Germinal center (tissue), 1 donor: ENCODE measurements at places on chromosomes 12 and 14.

DNA sequence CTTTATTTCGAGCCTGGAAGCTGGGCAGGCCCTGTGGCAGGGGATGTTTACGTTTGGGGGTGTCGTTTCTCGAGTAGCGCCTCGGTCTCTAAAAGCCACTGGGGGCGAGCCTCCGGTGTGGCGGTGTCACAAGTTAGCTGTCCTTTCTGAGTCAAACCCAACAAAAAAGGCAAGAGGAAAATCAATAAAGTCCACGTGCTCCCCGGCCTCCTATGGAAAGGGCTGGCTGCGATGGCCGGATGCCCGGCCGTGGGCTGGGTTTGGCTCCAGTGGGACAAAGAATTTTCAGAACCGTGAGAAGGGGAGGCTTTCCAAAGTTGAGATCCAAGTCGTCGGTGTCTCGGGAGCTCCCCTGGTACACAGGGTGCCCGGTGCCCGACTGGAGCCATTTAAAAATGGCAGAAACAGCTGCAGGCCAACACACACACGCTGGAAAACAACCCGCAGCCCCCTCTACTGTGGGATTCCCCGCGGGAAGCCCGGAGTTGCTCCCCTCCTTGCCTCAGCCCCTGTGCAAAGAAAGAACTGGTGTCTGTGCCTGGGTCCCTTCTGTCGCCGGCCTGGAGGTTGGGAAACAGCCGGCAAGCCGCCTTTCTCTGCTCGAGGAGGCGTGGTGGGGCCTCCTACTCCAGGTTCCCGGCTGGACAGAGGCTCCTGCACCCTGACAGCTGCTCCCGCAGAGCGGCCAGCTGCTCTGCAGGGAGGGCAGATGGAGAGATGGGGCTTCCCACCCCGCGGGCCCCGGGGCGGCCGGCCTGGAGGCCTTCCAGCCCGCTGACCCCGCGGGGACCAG, 1.9 kb downstream of the BCL7A start:
- peak; percentile 65 for DNase-seq

- no peak for DNase-seq
Measured at GRCh38 chr14:71824816-71825215, 107.4 kb upstream of the RGS6 start.

DNA sequence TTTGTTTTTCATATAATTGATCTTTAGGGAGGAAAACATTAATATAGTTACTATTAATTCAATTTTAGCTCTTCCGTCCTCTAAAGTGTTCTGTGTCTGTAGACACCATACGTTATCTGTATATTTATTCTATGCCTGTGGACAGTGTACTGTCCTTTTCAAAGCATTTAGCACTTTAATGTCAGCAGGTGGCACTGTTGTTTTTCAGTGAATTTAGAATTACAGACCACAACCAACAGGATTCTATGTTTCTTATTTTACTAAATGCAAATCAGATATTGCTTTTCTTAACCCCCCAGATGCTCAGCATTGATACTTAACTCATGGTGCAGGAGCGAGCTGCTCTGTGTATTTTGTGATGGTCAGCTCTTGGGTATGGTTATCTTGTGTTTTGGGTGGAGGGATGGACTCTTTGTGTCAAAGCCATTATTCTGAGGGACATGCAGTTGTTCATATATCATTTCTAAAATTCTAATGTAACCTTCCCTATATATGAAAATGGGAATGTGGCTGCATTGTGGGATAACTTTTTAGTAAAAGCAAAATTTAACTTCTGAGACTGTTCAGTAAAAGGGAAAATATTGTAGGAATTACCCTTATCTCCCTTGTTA, 65.2 kb downstream of the PAPOLA start:
- DNase-seq: no peak

DNA sequence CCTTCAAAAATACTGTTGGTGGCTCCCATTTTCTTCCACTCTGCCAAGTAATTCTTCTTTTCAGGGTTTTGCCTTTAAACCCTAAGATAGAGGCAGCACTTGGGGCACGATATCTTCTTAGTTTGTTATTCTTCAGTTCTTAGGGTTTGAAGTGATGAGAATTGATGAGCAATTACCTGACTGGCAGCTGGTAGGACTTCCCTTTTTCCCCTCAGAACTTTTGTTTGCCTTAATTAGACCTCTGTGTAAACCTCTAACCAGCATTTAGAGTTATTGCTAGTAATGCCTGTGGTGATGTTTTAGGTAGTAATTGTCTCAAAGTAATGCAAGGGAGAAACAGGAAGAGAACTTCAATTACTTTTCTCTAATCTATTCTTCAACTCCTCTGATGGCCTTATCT, 683.5 kb downstream of the RPL10L start:
- no peak for DNase-seq

DNA sequence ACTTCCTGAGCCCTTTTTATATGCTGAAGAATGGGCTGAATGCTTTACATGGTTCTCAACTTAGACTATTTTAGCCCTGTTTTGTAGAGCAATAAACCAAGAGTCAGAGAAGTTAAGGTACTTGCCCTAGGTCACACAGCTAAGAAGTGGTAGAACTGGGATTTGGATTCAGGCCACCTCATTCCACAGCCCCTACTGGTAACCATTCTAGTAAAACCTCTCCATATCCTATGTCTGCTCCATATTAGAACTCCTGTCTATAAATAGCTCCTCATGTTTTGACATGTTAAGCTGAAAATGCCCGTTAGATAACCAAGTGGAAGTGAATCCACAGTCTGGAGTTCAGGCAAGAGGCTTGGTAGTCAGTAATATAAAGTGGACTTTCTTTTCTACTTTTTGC, 111.6 kb downstream of the HECTD4 start:
- DNase-seq: no peak

- no peak for DNase-seq
Measured at GRCh38 chr14:96958057-96958456, 160.9 kb downstream of the VRK1 start.

DNA sequence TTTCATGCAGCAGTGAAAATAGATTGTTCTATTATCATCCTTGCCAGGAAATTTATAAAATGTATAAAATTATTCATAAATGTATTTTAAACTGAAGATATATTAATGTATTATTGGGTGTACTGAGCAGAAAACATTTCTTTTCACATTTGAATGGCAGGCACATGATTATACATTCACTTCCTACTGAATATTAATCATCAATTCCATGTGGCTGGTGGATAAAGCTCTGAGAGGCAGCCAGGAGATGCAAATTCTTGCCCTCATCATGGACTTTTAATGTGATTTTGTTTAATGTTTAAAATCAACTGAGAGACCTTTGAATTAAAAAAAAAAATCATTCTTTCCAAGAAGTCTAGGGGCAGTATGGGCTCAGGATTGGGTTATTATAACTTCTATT, 40.8 kb downstream of the ANO6 start:
- DNase-seq: no peak

DNA sequence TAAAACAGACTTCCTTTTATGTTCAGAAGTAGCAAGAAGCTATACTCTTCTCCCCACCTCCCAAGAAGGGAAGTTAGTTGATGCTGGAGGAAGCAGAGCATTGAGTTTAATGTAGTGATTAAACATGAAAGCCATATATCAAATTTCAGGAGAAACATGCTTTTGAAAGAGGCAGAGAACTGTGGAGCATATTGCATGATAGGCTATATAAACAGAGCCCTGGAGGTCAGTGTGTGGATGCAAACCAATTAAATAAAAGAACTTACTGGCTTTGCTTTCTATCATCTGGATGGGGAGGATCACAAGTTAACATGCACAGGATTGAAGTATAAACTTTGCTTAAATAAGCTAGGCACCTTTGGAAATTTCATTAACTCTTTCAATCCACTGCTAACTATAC, 94.1 kb downstream of the MSRB3 start:
- DNase-seq: no peak

DNA sequence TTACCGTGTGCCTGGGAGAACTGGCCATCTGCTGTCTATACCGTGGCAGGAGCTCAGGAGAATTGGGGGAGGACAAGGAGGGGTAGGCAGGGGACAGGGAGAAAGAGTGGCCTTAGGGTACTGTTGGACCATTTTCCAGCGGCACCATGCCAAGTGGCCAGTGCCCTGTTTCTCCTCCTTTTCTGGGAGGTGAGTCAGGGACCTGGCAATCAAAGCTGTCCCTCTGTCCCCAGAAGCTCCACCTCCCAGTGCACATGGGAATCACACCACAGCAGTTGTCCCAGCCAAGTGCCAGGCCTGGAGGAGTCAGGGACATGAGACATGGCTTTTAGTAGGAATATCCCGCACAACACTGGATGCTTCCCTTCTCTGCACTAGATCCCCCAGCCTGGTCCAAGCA, 118.0 kb downstream of the GCH1 start:
- no peak for DNase-seq

DNA sequence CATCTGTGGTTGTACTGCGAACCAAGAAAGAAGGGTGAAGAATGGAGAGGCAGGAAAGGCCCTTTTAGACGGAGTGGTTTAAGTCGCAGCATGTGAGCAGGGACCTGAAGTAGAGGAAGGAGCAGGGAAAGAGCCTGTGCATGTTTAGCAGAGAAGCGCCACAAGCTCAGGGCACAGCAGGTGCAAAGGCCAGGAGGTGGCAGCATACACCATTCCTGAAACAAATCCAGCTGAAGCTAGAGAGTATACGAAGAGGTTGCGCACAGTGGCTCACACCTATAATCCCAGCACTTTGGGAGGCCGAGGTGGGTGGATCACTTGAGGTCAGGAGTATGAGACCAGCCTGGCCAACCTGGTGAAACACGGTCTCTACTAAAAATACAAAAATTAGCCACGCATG, 49.9 kb downstream of the HELB start:
- DNase-seq: peak; percentile 33

GRCh38 chr14:63308723-63309317, 9.9 kb downstream of the GPHB5 start:
- peak; percentile 5 for DNase-seq

GRCh38 chr12:96425321-96425720, 25.1 kb upstream of the CDK17 start:
- DNase-seq: no peak

DNA sequence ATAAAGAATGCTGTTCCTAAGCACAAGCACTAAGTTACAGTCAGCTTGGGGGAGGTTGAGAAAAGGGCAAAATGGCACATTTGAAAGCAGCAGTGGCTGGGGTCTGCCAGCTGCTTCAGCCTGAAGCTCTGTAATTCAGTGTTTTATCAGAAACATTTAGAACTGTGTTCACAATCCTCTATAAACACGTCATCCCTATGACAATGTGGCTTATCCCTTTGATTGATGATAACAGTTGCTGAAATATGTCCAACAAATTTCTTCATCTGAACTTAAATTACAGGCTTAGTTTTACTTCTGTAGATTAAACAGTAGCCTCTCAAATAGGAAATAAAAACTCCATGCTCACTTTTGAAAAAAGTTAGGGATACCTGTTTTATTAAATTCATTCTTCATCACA, 108.8 kb downstream of the VEZT start:
- no peak for DNase-seq

DNA sequence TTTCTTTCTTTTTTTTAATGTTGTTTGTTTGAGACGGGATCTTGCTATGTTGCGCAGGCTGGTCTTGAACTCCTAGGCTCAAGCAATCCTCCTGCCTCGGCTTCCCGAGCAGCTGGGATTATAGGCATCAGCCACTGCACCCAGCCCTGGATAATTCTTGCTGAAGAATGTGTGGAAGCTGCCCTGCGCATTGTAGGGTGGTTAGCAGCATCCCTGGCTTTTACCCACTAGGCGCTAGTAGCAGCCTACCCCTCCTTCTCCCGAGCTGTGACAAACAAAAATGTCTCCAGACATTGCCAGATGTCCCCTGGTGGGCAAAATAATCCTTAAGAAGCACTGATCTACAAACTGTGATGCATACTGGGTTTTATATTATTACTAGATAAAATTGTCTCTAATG, 6.6 kb downstream of the DCAF4 start:
- no peak for DNase-seq

GRCh38 chr14:54665946-54666345, 99.0 kb downstream of the SAMD4A start:
- no peak for DNase-seq

DNA sequence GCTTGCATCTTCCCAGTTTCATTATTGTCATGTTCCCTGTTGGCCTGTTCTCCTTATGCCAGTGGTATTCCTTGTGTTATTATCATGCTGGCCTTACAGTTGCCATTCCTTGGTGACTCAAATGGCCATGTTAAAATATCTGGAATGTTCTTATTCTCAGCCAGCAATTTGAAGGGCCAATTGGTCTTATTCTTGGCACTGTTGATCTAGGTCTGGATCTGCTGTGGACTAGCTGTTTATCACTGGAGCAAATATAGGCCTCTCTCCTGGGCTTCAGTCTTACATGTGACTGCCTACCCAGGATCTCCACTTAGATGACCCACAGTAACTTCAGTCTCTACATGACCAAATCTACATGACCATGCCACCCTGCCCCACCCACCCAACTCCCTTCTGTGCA, 5.4 kb downstream of the CIPC start:
- DNase-seq: no peak
